Frontal cortex (tissue), 4 donors: ENCODE measurements at places on chromosomes 13 and 19.

DNA sequence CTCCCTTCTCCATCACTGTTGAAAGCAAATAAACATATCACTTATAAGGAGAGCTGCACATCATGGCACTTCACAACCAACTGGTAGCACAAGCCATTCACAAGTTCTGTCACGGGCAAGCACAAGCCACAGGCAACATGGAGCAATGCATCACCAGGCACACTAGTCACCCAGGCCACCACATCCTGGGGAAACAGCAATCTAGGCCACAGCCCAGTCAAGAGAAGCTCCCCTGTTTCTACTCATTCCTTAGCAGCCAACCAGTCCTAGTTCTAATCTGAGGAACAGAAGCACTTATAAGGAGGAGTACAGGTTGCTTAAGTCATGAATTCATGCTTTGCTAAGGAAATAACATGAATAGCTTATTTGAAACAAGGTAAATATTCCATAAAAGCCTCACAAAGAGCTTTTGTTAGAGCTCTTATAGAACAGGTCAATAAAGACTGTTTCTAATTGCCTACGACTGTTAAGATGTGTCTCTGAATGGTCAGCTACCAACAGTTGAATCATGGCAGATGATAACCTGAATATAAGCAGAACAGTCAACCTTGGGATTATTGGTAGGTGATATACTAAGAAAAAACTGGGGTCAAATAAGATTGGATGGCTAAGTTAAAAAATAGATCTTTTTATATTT, 169.0 kb downstream of the TBC1D4 start:
- no peak for DNase-seq

GRCh38 chr19:43446746-43447489, 18.5 kb downstream of the LYPD3 start:
- DNase-seq, result peak; percentile 79

GRCh38 chr13:50577806-50578205, 265.7 kb downstream of the DLEU7 start:
- no peak for DNase-seq

DNA sequence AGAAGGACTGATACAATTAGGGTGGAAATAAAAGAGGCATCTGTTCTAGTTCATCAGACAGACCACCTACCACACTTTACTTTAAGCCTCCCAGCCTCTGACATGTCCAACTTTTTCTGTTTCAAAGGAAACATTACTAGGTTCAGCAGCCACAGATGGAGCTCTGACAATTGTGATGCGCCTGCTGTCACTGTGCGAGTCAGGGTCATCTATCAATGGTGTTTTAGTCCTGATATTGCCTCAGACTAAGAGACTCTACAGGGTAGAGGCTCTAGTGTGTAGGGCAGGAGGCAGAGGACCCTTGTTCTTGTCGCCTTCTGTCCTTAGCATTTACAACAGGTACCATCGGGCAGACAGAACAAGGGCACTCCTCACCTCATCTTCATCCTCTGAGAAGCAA, 685.0 kb upstream of the SGCG start:
- no peak for DNase-seq

GRCh38 chr19:55339889-55340783, 460 bp downstream of the KMT5C start:
- DNase-seq, result no peak

GRCh38 chr13:27427641-27428040, 3.2 kb downstream of the GTF3A start:
- no peak for DNase-seq

DNA sequence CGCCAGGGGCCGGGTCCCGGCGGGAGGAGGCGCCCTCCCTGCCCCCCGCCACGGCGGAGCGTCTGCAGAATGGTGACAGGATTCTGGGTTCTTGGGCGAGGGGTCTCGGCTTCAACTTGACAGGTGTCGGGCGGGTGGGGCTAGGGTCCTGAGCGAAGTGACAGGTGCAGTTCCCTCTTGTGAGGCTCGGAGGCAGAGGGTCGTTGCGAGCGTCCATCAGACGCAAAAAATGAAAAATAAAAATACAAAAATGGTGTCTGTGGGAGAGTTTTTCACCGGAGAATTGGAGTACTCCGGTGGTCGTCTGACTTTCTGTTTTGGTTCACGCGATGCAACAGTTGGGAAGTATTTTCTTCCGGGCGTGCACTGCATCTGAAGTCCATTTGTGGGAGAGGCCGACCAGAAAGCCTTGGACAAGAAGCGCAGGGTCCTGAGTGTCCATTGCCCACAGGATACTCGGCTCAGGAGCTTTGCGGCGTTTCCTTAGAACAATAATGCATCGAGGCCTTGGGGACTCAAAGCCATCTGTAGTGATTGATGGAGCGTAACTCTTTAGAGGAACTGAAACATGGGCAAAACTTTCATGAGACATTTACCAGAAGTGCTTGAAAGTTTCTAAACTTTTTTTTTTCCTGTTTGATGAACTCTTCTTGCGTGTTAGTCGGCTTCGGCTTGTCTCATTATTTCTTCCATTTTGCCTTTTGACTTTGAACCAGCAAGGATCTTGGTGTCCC, 759 bp downstream of the RB1 start:
- peak; percentile 36 for DNase-seq

GRCh38 chr13:86383561-86383960, 584.3 kb upstream of the SLITRK6 start:
- no peak for DNase-seq

- no peak for DNase-seq
Measured at GRCh38 chr13:28440774-28441504, 54.0 kb downstream of the FLT1 start.

GRCh38 chr13:67964091-67964490, 734.0 kb upstream of the PCDH9 start:
- no peak for DNase-seq

DNA sequence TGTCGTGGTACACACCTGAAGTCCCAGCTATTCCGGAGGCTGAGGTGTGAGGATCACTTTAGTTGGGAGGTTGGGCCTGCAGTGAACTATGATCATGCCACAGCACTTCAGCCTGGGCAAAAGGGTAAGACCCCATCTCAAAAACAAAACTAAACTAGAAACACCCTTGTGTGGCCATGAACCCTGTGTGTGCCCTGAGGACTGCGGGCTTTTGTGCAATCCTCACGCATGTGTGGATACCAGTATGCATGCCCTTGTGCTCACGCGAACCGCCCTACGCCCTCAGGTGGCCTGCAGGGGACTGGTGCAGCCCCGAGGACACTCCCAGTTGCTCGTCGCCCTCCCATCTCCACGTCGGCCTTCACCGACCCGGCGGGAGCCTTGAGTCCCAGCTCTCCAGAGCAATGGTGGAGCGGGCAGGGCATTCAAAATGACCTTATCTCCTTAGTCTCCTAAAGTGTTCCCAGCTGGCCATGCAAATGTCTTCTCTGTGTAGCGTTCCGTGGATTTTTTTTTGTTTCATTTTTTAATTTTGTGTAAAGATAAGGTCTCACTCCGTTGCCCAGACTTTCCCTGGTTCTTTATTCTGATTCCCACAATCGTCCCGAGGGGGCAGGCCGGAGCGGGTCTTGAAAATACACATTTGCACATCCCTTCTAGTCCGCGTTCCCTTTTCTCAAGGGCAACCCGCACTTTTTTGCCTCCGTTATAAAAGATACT, 868 bp upstream of the EGLN2 start:
- no peak for DNase-seq

DNA sequence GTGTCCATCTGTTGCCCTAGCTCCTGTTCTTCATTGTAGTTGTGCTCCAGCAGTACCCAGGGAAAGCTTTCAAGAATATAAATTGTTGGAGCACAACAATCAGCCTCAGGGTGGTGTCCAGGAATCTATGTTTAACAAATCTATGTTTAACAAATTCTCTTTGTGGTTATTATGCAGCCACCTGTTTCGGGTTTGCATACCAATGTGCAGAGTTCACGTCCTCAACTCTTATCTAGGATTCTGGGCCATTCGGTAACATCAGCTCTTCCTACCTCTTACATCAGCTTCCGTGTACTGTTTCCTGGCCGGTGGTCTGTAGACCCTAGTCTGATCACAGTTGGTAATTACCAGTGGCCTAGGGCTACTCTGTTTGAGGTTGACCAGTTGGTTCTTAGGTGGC, 17.0 kb downstream of the MTUS2 start:
- no peak for DNase-seq

- DNase-seq, result no peak
Measured at GRCh38 chr13:50149932-50150331, 134.7 kb downstream of the KCNRG start.

GRCh38 chr13:106296723-106297122, 238.7 kb downstream of the EFNB2 start:
- DNase-seq, result no peak

- no peak for DNase-seq
Measured at GRCh38 chr19:5621311-5621944, 1.1 kb downstream of the SAFB2 start.

GRCh38 chr13:30021611-30022010, 171.2 kb upstream of the UBL3 start:
- DNase-seq, result no peak

DNA sequence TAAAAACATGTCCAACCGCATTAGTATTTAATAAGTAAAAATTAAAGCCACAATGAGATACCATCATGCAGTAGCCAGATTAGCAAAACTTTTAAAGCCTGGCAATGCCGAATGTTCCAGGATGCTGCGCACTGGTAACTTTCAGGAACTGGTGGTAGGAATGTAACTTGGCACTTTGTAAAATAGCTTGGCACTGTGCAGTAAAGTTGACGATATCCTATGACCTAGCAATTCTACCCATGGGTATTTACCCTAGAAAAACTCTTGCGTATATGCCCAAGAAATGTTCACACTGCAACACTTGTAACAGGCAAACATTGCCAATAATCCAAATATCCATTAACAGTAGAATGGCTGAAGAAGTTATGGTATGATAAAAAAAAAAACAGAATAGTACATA, 97.7 kb downstream of the SPACA7 start:
- DNase-seq, result no peak

DNA sequence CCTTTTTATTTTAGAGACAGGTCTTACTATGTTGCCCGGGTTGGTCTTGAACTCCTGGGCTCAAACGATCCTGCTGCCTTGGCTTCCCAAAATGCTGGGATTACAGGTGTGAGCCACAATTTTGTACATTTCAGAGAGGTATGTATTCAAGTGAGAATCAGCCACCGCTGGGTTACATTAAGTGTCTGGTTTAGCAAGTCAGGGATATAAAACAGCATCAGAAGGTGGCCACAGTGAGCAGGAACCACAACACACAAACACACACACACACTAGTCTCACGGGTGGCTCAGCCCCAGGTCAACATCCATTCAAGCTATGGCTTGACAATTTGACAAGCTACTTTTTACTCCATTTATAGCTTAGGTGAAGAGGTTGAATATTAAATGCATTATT, 20.2 kb downstream of the KLK5 start:
- no peak for DNase-seq

GRCh38 chr19:1128106-1128505, 24.3 kb downstream of the GPX4 start:
- DNase-seq, result no peak

- no peak for DNase-seq
Measured at GRCh38 chr19:57667228-57667627, 1.5 kb upstream of the ZSCAN4 start.

GRCh38 chr19:1590641-1591397, 1.8 kb downstream of the MBD3 start:
- DNase-seq, result no peak

- peak; percentile 61 for DNase-seq
Measured at GRCh38 chr19:1651568-1652291, 685 bp downstream of the TCF3 start.

GRCh38 chr19:58261968-58262921, 16.5 kb upstream of the ZNF8 start:
- no peak for DNase-seq

GRCh38 chr19:10683064-10683426, 18.2 kb upstream of the QTRT1 start:
- no peak for DNase-seq

DNA sequence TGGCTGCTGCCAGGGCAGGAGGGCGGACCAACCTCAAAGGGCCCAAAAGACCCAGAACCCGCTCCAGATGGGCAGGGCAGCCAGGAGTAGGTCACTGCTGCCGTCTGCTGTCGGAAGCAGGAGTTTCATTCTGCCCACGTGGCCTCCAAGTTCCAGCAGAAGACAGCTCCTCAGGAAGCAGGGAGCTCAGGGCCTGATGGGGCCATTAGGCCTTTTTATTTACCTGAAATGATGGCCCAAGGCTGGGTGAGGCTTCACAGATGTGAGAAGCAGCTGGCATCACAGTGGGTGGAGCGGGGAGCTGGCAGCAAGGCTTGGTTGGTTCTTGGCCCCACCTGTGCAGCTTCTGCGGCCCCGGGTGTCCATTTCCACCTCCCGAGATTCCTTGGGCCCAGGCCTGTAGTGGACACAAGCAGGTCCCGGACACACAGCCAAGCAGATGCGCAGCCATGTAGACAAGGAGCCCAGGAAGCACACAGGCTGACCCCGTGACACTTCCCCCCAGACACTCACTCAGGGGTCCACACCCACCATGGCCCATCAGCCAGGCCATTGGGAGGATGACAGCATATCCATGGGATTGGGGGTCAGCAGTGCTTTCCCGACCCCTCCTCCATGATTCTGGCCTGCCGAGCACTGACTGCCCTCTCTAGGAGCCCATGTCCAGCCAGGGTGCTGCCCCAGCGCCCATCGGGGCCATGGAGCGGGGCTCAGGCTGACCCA, 26.4 kb downstream of the C13orf46 start:
- peak; percentile 75 for DNase-seq

DNA sequence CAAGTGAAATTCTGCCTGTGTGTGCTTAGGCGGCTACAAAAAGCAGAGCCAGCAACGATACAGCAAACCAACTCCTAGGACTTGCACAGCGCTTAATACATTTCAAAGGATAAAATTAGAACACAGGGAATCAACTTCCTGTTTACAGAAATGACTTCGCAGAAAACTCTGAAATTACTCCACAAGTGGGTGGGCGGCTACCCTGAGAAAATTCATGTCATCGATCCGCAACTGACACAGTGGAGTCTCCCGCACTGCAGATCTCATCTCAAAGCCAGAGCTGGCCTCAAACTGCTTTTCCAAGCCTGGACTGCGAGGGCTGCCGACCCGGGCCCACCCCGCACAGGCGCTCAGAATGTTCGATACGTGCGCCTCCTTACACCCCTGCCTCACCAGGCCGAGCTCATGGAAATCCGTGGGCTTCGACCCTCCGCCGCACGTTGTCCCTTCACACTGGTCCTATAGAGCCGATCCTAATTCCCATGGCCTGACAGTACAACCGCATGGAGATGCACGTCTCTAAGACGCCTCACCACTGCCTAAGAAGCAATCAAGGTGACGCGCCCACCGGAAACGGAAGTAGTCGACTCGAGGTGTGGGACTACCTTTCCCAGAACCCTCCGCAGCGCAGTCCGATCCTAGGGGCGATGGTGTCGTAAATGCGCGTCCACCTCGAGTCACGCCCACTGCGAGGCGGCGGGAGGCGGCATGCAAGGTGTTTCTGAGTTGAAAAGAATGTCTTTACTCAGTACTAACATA, at the start of gene ZNF229:
TSS of gene ZNF229 (minus strand) at position 557 of the 759 bp plus-strand sequence. CDS start 5,625 bp downstream, outside the sequence.
- peak; percentile 69 for DNase-seq

- DNase-seq, result peak; percentile 97
Measured at GRCh38 chr19:58154679-58155648, 4.4 kb upstream of the ZNF329 start.

DNA sequence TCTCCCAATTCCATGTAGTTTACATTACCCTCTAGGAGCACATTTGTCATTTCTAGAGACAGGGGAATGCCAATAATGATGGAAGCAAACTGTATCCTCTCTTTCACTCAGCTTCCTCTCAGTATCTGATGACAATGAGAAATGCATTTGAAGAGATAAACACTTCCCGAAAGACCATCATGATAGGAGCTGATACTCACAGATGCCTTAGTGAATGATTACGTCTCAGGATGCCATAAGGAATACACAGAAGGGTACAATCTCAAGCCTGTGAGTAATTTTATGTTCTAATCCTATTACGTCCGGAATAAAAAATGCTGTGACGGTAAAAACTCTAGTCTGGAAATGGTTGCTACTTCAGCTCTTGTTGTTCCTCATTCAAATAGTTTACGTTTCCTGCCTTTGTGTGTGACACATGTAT, 663.8 kb upstream of the MIR17HG start:
- DNase-seq, result no peak
